ENCODE measurements at places on chromosomes 2 and 18.
A peak's percentile ranks its signal among the peaks of the same experiment; 100 is the strongest.

DNA sequence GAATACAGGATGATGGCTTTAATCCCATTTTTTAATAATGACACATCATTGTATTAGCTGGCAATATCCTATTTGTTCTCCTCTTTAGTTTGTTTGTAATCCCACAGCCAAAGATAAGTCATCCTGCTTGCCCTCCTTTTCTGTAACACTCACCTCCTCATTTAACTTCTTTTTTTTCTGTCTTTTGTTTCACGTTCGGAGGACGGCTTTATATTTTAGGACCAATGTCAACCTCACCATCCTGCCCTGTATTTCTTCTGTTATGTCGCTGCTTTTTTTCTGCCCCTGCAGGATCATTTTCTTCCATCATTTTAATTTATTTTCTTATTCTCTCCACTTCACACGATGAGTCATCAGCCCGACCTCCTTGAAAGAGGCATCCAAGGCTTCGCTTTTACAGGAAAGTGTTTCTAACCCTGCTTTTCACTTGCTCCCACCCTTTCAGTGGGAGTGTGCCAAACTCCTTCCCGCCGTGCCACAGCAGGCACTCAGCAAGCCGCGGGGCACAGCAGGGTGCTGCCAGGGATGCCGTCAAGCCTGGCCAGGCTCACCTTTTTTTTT is 11.4 kb downstream of the RAB31 start:
- no peak for DNase-seq

GRCh38 chr2:177666408-177666807 is 273.8 kb downstream of the AGPS start:
- DNase-seq, result no peak

DNA sequence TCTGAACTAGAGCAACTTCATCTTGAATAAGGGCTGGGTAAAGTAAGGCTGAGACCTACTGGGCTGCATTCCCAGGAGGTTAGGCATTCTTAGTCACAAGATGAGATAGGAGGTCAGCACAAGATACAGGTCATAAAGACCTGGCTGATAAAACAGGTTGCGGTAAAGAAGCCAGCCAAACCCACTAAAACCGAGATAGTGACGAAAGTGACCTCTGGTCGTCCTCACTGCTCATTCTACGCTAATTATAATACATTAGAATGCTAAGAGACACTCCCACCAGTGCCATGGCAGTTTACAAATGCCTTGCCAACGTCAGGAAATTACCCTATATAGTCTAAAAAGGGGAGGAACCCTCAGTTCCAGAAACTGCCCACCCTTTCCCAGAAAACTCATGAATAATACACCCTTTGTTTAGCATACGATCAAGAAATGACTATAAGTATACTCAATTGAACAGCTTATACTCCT is 109.1 kb downstream of the FIGN start:
- no peak for DNase-seq

- no peak for DNase-seq
Measured at GRCh38 chr2:74385396-74385795, 5.3 kb upstream of the DCTN1 start.

- no peak for DNase-seq
Measured at GRCh38 chr2:201263779-201264178, 3.4 kb downstream of the CASP8 start.

GRCh38 chr2:231655894-231656293 is 52.4 kb upstream of the PTMA start:
- DNase-seq, result no peak

DNA sequence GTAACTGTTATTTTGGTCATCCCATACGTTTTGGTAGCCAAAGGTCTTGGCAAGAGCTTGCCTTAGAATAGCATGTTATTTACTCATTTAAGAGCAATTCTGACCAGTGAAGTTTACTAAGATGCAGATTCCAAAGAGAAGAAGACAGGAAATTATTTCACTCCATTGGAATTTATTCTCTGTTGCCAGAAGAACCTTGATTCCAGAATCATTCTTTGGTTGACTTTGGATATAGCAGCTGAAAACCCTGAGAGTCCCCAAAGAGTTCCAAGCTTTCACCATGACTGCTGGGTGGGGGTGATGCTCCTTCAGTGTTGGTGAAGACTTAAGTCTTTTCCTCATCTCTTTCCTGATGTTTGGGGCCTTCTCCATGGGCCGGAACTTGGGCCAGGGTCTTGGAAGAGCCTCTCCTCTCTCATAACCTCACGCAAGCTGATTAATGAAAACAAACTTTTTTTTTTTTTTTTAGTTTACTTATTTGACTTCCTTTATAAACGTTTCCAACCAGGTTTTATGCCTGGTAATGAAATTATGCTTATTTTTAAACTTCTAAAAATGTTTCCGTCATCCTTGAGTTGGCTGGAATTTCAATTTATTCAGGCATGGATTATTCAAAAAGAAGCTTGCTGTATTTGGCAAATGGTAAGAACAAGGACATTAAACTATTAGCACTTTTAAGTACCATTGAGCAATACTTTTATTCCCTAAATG is 192.0 kb downstream of the MTX2 start:
- DNase-seq, result no peak

GRCh38 chr2:9945596-9945995 is 5.9 kb upstream of the GRHL1 start:
- no peak for DNase-seq

- DNase-seq, result no peak
Measured at GRCh38 chr2:69131983-69132675, 119.2 kb downstream of the ANTXR1 start.

GRCh38 chr2:113219525-113219888 is 45.7 kb downstream of the PSD4 start:
- no peak for DNase-seq

DNA sequence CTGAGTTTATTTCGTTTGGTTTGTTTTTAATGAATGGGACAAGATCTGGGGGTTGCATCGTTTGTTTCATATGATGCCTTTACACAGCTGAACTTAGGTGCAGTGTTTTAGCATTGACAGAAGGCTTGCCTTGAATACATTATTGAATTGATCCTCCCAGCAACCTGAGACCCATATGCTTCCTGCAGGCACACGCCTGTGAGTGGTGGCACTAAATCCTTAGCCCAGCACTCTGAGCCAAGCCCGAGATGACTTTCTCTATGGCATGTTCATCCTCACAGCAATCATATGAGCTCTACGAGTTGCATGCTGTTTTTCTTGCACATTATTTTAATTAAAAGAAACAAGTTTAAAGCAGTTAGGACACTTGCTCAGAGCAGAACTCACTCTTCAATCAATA is 47.8 kb upstream of the AGAP1 start:
- no peak for DNase-seq

DNA sequence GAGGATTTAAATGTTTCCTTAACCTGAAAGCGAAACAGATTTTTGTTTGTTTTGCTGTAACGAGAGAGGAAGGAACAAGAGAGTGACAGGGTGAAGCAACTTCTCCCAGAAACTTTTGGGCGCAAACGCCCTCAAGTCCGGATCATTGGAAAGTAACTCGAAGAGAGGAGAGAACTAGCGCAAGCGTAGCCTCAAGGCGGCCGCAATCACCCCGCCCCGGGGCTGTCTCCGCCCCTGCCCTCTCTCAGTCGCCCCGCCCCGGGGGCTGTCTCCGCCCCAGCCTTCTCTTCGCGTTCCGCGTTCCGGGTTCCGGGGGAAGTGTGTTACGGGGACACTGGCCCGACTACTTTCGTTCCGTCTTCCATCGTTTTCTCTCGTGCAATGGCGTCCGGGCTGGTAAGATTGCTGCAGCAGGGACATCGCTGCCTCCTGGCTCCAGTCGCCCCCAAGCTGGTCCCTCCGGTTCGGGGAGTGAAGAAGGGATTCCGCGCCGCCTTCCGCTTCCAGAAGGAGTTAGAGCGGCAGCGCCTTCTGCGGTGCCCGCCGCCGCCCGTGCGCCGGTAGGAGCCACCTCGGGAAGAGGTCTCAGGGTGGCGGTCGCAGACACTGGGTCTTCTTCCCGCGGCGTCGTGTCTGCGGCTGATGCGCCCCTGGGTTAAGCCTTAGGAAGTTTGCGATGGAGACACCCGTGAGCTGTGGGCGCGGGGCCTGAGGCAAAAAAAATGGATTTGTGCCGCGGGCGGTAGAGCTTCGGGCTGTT is at the start of gene MRPL44:
Gene MRPL44 (plus strand): TSS at position 372 of the 760 bp plus-strand sequence. CDS start 10 bp downstream, at position 382.
- DNase-seq, result peak; percentile 99

- DNase-seq, result no peak
Measured at GRCh38 chr2:54641988-54642387, 81.5 kb upstream of the EML6 start.

DNA sequence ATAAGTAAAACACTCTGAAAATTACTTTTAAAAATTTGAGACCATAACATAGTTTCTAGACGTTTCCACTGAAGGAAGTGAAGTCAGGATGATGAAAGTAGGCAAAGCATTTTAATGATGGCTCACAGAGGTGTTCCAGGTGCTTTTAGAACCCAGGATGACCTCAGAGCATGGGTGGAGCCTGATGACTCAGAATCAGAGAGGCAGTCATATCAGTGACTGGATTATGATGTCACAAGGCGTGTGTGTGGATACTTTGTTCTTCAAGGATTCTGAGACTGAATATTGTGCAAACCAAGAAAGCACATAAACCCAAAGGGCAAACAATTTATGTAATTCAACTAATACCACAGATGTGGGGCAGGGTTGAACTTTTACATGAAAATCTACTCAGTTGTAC is 208.0 kb upstream of the FBXO11 start:
- DNase-seq, result peak; percentile 6

- DNase-seq, result no peak
Measured at GRCh38 chr2:127771756-127772155, 39.2 kb downstream of the WDR33 start.

- DNase-seq, result no peak
Measured at GRCh38 chr2:156331572-156332283, 793 bp downstream of the NR4A2 start.

GRCh38 chr2:133855526-133855925 is 287.3 kb upstream of the NCKAP5 start:
- DNase-seq, result no peak

DNA sequence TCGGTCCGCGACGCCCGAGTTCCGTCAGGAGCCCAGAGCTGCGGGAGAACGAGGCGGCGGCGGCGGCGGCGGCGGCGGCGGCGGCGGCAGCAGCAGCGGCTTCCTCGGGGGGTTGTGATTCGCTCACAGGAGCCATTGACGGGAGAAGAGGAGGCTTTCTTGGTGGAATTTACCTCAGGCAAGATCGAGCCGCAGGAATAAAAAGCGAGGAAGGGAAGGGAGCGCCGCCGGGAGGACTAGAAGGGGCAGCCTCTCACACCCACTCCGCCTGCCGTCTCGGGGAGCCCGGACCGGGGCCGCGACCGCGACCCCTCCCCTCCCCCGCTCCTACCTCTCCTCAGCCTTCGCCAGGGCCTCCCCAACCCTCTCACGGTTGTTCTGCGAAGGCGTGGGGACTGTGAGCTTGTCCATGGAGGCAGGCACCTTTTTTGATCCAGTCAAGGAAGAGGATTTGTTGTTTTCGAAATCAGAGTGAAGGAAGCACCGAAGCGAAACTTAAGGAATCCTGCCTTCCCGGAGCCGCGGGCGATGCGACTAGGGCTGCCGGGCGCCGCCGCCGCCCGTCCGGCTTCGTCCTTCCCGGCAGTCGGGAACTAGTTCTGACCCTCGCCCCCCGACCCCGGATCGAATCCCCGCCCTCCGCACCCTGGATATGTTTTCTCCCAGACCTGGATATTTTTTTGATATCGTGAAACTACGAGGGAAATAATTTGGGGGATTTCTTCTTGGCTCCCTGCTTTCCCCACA is 506 bp downstream of the BMPR2 start:
- DNase-seq, result peak; percentile 8

DNA sequence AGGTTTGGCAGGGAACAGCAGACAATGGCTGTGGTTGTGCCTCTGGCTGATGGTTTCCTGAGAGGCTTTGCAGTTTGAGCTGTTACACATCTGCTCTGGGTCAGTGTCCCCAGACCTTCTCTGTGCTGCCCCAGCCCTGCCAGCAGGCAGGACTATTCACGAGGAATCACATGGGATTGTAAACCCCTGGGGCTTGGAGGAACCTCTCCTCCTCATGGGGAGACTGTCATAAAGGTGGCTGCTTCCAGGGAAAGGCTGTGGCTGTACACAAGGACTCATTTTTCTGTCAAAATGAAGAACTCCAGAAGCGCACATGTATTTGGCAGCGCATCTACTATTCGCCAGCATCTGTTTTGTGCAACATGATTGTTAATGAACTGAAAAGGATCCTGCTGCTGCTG is 142.6 kb upstream of the CYP1B1 start:
- DNase-seq, result no peak

- no peak for DNase-seq
Measured at GRCh38 chr2:174836377-174836994, 72.2 kb upstream of the CHRNA1 start.

DNA sequence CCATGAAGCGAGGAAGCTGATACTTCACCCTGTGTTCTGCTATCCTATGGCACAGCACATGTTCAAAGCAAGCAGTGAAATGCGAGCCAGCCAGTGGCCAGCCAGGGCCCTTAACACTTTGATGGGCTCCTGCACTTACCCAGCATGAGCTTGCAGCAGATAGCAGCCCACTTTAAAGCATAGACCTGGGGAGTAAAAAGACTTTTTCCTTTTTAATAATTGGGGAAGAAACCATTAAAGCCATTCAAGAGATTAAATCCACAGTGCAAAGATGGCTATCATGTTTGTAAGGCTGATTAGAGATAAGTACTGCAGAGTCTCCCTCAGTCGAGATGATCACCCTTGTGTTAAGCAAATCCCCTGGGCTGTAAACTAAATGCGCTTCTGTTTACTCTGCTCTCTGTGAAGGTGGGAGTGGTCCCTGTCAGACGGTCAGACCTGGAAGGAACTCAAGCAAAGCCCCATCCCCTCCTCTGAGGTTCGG is 15.7 kb downstream of the CCBE1 start:
- no peak for DNase-seq

DNA sequence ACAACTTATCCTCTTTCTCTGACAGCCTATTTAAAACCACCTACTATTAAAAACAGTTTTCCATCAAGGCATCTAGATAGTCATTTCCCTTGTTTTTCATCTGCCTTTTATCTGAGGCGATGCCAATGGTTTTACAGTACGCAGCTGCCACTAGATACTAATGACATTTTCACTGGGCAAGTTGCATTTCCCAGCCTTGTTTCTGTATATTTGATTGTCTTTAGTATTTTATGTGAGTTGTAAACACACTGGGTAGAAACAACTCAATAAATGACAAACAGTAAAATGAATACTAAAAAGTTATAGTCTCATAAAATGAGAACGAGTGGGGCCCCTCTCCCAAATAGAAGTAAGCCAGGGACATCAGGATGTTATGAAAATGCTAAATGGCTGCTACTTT is 8.9 kb upstream of the DARS1 start:
- no peak for DNase-seq

DNA sequence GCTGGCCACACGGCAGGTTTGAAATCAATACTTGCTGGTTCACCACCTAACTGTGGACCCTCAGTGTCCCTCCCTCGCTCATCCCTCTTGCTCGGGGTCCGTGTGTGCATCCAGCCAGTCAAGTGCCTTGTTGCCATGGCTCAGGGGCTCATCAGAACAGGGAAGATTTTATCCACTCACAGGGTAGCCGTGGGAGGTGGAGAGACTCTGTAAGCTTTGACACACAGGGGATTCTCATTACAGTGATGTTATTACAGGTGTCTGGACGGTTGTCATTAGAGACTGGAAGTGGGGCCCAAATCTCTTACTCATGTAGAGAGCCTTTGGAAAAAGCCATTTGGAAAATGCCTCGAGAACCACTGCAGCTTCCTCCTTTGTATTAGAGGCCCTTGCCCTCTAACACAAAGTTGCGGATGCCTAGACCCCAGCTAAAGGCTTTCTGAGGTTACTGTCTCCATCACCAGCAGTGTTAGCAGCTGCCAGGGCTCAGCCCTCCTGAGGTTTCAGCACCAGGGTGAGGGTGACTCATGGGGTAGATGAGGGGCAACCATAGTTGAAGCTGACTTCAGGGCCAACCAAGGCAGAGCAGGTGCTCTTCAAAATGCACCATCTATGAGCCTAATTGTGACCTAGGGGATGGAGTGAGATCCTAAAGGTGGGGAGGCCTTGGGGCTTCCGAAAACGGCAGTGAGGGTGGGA is 195.6 kb downstream of the CLIP4 start:
- no peak for DNase-seq

All from activated naive CD4-positive, alpha-beta T cell (primary cell).